ENCODE measurements at places on chromosomes 12 and 14. TPM values are rescaled to one million over a fixed set of nuclear protein-coding genes. Genes with fewer than 3 reads are reported as not detected.

- DNase-seq = peak; percentile 53
Observed at GRCh38 chr14:59428581-59429012, 36.6 kb downstream of the GPR135 start.

GRCh38 chr14:79101388-79101787 lies 931.2 kb downstream of the NRXN3 start:
- no peak for DNase-seq

DNA sequence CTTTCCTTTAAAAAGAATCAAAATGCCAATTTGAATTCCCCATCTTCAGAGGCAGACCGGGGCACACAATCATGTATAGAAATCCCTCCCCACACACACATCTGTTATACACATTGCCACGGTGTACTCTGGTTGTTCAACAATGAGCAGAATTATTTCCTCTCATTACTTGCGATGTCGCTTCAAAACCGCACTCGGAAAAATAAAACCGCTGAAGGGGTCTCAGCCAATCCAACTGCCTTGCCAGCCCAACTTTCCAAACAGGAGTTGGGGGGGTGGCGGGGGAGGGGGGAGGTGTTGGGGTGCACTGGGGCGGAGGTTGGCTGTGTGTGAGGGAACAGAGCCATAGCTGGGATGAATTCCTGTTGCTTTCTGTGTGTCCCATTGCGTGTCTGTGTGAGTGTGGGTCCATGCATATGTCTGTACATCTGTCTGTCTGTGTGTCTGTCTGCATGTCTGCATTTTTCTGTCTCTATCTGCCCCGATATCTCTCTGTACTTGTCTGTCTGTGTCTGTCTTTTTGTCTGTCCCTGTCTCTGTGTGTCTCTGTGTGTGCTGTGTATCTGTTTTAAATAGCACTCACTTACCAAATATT lies 163.6 kb upstream of the TBX3 start:
- no peak for DNase-seq

DNA sequence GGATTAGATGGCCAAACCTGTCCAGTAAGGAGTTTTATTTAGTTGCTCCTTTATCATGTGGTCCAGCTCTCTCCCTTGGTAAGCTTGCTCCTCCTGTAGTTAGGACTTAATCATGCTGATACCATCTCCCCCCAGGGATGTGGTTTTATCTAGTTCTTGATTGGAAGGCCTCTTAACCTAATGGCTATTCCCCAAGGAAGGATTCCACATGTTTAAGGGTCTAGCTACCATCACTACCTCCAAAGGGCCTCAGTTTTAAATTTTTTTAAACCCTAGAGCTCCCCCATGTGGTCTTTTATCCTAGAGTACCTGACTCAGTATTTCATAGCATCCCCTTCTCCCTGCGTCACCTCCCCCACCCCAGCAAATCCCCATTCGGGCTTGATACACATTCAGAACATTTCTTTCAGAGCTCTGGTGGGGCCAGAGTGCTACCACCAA lies 22.5 kb downstream of the MAP3K12 start:
- DNase-seq = peak; percentile 36

- DNase-seq = no peak
Observed at GRCh38 chr12:113226696-113227568, 5.7 kb downstream of the TPCN1 start.

- DNase-seq = no peak
Observed at GRCh38 chr12:72234886-72235285, 37.3 kb upstream of the TRHDE start.

Gene LYZ
- total RNA-seq = not detected

DNA sequence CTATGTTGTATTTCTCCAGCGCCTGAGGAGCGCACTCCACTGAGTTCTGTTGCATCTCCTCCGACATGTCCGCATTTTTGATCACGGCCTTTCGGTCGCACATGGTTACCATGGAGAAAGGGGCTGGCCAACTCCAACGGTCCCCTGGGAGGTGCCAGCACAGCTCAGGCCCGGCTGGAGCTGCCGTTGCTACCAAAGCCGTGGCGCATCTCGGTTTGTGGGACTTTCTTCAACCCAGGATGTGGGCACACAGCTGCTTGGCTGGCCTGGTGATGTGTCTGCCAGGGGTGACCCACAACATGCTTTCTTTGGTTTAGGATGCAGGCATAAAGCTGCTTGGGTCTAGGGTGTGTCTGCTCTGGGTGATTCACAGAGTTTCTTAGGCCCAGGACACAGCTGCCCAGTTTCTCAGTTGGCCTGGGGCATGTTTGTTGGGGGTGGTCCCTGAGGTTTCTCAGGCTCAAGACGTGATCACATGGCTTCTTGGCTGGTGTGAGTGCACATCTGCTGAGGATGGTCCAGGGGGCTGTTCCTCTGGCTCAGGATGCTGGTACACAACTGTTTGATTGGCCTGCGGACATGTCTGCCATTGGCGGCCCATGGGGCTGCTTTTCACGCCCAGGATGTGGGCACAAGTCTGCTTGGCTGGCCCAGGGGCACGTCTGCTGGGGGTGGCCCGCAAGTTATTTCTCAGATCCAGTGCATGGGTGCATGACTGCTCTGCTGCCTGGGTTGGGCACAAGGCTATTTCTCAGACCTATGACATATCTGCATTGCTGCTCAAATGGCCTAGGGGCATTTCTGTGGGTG lies 25.9 kb upstream of the GTF2A1 start:
- no peak for DNase-seq

Gene FGD4
- total RNA-seq = 44.8 TPM

Measured in endothelial cell of umbilical vein (primary cell).